ENCODE measurements at places on chromosomes 3 and 15.

DNA sequence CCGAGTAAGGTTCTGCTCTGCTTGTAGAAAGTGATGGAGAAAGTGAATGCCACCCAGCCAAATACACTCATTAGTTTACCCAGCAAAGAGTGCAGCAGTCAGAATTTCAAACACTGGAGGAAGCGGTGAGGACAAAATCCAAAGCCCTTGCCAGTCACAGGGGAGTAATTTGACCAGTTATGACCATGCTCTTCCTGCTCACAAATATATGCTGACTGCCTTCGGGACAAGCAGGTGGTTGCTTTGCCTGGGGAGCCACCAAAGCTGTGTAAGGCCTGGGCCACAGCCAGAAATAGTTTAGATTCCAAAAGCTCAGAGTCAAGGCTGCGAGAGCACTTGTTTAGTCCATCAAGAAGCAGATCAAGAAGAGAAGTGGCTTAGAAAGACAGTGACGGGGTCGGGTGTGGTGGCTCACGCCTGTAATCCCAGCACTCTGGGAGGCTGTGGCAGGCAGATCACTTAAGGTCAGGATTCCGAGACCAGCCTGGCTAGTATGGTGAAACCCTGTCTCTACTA, 51.0 kb upstream of the ATP13A3 start:
- DNase-seq = no peak

- no peak for DNase-seq
These were observed 1602.1 kb downstream of the SI start for GRCh38 chr3:163476179-163476578.

- no peak for DNase-seq
These were observed 28.0 kb upstream of the NDUFB4 start for GRCh38 chr3:120568202-120568531.

GRCh38 chr3:68116580-68116979, 462.2 kb upstream of the SUCLG2 start:
- DNase-seq = no peak

DNA sequence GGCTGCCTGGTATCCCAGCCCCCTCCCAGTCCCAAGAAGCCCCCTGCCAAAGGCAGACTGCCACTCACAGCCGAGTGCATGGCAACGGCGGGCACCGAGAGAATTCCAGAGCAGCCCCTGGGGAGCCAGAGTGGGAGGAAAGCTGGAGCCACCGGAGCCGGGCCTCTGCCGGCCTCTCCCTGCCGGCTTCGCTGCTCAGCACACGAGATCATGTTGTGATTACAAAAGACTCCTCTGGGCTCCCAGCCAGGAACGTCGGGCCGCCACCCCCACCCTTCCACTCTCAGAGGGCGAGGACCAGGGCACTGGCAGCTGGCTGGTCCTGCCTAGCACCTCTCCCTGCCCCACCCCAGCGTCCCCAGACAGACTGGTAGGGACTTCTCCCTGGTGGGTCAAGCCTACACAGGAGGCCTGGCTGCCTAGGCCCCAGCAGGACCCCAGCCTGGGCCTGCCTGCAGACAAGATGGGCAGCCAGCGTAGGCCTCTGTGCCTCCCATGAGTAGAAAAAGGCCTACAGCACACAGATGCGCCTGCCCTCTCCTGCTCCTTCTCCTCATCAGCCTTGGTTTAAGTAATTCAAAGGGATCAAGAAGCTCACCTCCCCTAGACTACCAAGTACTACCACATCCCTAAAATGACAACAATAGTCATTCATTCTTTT, at the start of gene CCDC9B:
Gene CCDC9B (minus strand): TSS at position 200 of the 661 bp plus-strand sequence. CDS start 120 bp downstream, at position 80.
- DNase-seq = no peak

- DNase-seq = no peak
These were observed 204.1 kb downstream of the STXBP5L start for GRCh38 chr3:121111914-121112612.

GRCh38 chr3:37695138-37695537, 166.5 kb upstream of the CTDSPL start:
- DNase-seq = no peak

GRCh38 chr15:59237924-59238331, 31.3 kb downstream of the LDHAL6B start:
- no peak for DNase-seq

GRCh38 chr3:153746211-153746610, 375.0 kb upstream of the ARHGEF26 start:
- DNase-seq = no peak

GRCh38 chr3:147312786-147313280, 93.5 kb downstream of the ZIC4 start:
- no peak for DNase-seq

DNA sequence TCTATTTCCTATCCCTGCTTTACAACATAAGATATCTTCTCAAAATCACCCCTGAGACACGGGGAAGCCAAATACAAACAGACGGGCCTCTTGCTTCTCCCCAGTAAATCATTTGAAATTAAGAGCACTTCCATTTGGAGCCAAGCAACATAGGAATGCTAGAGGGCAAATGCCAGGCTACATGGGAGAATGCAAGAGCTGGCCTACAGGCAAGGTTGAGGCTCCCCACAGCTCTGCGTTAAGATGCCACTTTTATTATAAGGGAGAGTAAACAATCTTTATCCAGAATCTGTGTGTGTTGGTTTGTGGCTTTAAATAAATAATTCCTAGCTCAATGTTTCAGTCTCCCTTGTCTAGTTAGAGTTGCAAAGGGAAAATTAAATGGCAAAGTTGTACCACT, 305.1 kb upstream of the KCNH8 start:
- DNase-seq = no peak

- no peak for DNase-seq
These were observed 190.6 kb downstream of the TCF12 start for GRCh38 chr15:57109005-57109404.

- DNase-seq = no peak
These were observed 14.9 kb downstream of the SATB1 start for GRCh38 chr3:18410205-18410604.

- DNase-seq = no peak
These were observed 5.8 kb upstream of the NRROS start for GRCh38 chr3:196633555-196634151.

- DNase-seq = no peak
These were observed 1.3 kb downstream of the SMC4 start for GRCh38 chr3:160400702-160401150.

DNA sequence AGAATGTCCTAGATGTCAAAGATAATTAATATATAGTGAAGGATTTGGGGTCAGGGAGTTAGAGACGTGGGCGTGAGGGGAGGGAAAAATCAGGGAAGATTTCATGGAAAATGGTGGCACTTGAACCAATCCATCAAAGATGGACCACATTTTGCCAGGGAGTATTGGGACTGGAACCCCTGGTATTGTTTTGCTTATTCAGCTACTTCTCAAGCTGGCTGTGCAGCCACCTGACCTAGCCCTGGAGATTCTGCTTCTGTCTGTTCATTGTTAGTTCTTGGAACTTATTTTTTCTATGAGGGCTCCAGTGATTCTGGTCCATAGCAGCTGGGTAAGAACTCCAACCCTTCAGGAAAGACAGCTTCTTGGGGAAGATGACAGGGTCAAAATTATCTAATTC, 3.3 kb upstream of the THRB start:
- DNase-seq = no peak

GRCh38 chr15:90376789-90377188, 11.3 kb upstream of the IQGAP1 start:
- DNase-seq = no peak

- DNase-seq = no peak
These were observed 1034.4 kb downstream of the TUSC7 start for GRCh38 chr3:117743993-117744392.

- DNase-seq = no peak
These were observed 3.7 kb downstream of the MELTF start for GRCh38 chr3:197025736-197026480.

DNA sequence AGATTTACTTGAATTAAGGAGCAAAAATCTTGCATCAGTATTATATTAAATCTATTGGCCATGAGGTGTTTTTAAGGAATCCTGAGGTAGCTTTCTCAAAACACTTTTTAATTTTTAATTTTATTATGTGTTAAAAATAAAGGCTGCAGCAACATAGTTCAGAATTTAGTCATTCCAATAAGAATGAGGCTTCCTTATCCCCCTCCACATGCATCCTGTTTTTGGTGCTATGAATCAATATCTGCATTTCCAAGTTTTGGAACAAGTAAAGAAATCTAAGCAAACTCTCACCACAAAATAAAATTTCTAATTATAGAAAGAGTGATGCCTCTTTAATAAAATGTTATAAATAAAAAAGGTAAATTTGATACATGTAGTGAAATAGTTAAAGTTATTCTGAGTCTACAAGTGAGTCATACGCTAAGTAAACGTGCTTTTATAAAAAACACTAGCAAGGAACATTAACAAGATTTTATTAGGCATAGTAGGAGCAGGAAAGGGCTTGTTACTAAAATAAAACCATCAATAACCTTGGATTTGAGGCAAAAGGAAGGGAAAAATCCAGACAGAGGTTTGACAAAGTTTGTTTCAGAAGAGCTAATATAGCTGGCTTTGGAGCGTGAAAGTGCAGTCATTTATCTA, 1218.0 kb downstream of the NSUN3 start:
- DNase-seq = no peak

DNA sequence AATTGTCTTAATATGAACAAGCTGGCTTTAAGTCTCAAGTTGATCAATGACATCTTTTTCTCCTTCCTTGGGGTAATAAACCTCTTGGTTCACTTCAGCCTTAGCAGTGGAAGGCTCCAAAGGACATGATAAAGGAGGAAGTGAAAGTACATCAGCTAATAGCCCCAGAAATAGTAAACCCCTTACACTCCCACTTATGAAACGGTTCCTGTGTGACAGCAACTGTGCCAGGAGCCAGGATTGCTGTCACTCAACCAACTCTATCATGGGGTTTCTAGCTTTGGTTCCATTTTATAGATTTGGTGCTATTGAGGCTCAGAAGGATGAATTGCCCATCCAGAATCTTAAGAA, 216.7 kb downstream of the ABHD5 start:
- DNase-seq = no peak

GRCh38 chr3:159856590-159857104, 132.0 kb upstream of the IL12A start:
- DNase-seq = no peak

GRCh38 chr3:57078344-57078634, 17.8 kb downstream of the SPATA12 start:
- DNase-seq = no peak

- DNase-seq = no peak
These were observed 30.2 kb downstream of the NCK1 start for GRCh38 chr3:136891934-136892855.

- no peak for DNase-seq
These were observed 233.6 kb upstream of the CTDSPL start for GRCh38 chr3:37627951-37628620.

DNA sequence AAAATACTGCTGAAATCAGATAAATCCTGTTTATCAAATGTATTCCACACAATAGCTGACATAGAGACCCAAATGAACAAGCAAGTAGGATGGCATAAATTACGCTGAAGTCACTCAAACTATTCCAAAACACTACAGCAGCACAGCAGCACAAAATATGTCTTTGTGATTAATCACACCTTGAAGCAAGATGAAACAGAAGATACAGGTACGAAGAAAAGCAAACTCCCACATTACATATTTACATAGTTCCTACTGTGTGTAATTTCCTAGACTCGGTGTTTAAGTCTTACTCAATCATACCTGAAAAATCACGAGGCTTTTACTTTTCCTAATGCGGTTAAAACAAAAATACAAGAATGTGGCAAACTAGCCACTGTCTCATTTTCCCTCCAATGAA, 38.3 kb downstream of the CHSY1 start:
- DNase-seq = no peak

GRCh38 chr3:144875211-144875610, 903.6 kb downstream of the DIPK2A start:
- peak; percentile 9 for DNase-seq

GRCh38 chr15:36029606-36030210, 483.7 kb upstream of the DPH6 start:
- no peak for DNase-seq

GRCh38 chr3:127438951-127439350, 151.1 kb upstream of the PRR20G start:
- no peak for DNase-seq

- DNase-seq = peak; percentile 55
These were observed 559 bp downstream of the PKM start for GRCh38 chr15:72230197-72231065.

- no peak for DNase-seq
These were observed 62.2 kb downstream of the CASR start for GRCh38 chr3:122245513-122246174.

GRCh38 chr3:118990823-118991560, 43.7 kb downstream of the IGSF11 start:
- no peak for DNase-seq

DNA sequence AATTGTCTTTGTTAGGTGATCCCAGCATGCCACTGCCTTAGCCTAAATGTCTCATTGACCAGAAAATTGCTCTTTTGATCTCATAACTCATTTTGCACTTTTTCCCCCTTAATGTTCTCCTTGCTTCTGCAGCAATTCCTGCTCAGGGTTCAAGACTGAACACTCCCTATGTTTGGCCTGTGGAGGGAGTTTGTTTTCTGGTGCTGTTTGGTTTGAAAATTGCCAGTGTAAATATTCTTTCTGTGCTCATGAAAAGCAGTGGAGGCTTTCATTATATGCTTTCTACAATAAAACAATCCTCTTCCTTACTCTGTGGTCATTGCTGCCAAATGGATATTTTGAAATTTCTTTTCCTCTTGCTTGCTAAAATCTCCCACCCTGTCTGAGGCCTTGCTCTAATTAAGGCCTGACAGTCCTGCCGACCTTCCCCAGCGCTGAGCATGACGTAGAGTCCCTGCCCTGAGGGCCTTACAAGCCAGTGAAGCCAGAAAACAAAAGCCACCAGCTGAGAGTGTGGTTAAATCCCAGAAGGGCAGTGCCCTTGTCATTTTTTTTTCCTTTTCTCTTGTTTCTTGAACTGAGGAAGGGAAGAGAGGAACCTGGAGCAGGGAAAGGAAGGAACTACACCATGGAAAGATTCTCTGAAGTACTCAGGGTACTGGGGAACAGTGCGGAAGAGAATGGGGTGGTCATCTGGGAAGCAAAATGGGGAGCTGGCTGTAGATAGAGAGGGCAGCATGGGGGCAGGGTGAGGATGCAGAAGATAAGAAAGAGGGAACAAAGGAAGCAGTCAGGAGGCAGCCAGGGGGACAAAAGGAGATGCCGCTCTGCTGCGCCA, 24.8 kb downstream of the ZBTB38 start:
- DNase-seq = no peak

GRCh38 chr15:95996494-95996893, 334.0 kb upstream of the NR2F2 start:
- no peak for DNase-seq

GRCh38 chr15:29854413-29854812, 32.1 kb upstream of the TJP1 start:
- DNase-seq = no peak

- no peak for DNase-seq
These were observed 375.1 kb downstream of the PTPRG start for GRCh38 chr3:61936344-61936937.
